ENCODE measurements at places on chromosomes 2 and 18.

- DNase-seq = no peak
Measured at GRCh38 chr2:138829326-138829919, 49.2 kb upstream of the NXPH2 start.

DNA sequence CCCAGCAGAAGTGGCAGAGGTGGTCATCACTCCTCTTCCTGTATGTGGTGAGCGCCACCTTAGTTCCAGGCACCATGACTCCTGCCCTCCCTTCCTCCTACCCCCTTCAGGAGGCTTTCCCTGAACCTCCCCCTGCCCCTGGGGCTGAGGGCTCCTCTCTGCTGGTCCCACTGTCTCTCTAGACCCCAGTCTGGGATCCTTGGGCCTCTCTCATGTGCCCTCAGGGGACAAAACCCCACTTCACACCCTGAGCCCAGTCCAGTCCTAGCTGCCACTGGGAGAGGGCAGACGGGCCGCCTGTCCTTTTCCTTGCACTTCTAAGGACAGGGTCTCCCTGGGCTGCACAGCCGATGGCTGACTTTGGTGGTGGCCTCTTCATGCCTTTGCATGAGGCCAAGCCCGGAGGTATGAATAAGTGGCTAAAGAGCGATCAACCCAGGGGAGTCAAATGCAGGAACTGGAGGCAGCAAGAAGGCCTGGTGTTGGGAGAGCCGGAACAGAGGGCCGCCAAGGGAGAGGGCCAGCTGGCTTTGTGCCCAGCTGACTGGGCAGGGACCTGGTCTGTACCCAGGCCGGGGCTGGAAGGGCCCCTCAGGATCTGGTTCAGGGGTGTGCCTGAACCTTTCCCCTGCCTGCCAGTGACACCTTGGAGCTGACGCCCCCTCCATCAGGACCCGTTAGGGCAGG is 29.5 kb downstream of the GLI2 start:
- DNase-seq = no peak

DNA sequence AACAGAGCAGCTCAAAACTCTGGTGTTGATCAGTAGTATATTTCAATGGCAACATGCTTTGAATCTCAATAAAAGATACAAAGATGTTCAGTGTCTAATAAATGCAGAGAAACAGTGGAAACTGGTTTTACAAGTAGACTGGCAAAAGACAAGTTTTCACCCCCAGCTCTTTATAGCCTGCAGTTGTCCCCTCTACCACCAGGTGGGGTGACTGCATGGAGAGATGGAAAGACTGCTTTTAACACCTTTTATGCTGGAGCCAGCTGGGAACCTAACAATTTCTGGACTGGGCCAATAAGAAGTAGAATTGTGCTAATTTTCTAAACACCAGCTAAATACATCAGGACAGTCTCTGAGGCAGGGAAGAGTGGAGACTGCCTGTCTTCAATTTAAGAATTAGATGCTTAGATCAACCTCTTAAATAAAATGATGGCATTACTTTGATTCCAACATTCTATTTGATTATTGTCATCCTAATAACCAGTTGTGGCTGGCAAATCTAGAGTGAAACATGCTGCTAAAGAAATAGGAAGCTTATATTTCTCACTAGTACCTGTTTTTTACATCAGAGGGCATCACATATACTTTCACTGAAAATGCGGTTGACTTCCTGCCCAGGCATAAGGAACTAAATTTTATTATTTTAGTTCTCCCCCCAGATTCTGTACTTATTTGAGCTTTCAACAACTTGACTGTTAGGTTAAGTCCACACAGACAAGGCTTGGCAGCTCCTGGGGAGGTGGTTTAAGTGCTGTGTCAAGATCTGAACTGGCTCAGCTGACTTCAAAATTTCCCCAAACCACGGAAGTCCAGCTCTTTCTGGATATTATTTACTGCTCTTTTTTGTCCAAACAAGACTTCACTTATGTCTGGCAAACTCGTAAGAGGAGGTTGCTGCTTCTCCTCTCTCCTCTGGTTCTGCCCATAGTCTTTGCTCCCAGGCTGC is 140.5 kb downstream of the TPGS2 start:
- no peak for DNase-seq

DNA sequence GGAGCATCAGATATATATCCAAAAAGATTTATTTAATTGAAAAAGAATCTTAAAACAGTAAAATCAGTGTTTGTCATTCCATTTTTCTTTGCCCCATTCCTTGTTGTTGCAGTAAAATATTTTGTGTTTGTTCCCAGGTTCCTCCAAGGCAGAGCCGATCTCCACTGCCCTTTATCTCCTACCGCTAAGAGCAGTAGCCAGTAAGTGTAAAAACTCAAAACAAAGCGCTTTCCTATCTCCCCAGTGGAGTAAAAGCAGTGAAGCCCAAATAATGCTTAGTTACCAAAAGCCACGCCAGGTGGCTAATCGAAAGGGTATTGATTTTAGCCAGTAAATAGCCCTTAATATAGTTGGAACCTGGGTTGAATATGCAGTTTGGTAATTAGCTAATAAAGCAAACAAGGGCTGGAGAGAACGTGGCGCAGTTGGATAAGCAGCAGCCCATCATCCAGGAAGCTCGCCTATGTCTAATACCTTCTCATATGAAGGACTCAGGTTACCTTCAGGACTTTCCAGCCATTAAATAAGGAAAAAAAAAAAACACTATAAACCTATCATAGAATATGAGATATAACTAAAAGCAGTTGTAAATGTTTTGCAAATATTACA is 12.4 kb upstream of the GPD2 start:
- DNase-seq = no peak

GRCh38 chr2:174697255-174697654 is 67.0 kb downstream of the CHRNA1 start:
- DNase-seq = peak; percentile 44

GRCh38 chr18:21187886-21188285 is 54.1 kb upstream of the GREB1L start:
- no peak for DNase-seq

DNA sequence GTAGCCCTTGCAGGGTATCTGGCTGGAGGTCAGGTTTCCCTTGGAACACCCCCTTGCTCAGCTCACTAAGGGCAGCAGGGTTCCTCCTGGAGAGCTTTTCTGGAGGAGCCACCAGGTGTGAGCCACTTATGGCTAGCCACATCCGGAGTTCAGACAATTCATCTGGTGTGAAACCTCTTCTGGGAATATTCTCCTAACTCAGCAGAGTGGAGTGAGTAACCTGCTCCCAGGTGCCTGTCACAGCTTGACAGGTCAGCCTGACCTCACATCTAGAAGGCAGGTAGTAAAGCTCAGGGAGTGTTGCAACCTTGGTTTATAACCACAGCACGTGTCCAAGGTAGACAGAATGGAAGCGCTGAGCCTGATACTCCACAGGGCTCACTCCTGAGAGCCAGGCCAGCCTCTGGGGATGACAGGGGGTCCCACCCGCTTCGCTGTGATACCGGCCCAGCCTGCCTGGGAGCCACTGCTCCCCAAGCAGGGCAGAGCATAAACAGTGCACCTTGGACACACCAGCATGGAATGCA is 62.6 kb upstream of the TGFA start:
- DNase-seq = no peak

GRCh38 chr2:5798084-5798483 is 105.9 kb downstream of the SOX11 start:
- DNase-seq = no peak

GRCh38 chr2:12778811-12779579 is 62.3 kb downstream of the TRIB2 start:
- DNase-seq = no peak

DNA sequence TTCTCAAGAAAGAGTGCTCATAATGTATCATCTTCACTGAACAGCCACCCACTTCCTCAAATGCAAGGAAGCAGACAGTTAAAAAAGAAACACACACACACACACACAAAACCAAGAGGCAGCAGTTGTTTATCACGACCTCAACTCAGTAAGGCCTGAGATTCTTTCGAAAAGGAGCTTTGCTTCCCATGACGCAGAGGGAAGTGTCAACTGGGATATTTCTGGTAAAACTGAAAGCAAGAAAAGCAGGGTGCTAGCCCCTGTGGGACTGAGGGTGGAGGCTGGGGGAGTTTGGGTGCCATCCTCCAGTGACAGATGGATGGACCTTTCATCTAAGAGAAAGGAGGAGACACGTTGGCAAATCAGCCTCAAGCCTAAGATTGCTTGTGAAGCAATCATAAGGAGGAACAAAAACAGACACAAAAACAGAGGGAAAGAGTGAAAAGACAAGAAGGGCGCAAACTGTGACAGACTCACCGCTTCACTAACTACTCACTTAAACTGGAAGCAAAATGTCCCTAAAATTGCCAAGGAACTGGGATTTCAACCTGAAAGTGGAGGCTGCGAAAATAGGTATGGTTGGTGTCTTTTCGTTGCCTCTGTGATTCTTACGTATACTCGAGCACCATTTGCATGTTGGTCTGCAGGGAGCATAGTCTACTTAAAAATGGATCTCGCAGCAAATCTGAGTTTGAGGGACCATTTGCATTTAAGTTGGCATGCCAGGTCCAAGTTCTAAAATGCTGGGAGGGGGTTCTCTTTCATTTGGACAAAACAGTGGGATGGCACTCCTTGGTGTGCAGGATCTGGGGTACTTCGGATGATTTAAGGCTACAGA is at the start of gene ARHGAP25:
ARHGAP25 (plus strand) TSS at position 124 of the 838 bp plus-strand sequence; CDS start at position 513, 389 bp downstream.
- no peak for DNase-seq

GRCh38 chr2:202982779-202983491 is 31.7 kb upstream of the NBEAL1 start:
- no peak for DNase-seq

DNA sequence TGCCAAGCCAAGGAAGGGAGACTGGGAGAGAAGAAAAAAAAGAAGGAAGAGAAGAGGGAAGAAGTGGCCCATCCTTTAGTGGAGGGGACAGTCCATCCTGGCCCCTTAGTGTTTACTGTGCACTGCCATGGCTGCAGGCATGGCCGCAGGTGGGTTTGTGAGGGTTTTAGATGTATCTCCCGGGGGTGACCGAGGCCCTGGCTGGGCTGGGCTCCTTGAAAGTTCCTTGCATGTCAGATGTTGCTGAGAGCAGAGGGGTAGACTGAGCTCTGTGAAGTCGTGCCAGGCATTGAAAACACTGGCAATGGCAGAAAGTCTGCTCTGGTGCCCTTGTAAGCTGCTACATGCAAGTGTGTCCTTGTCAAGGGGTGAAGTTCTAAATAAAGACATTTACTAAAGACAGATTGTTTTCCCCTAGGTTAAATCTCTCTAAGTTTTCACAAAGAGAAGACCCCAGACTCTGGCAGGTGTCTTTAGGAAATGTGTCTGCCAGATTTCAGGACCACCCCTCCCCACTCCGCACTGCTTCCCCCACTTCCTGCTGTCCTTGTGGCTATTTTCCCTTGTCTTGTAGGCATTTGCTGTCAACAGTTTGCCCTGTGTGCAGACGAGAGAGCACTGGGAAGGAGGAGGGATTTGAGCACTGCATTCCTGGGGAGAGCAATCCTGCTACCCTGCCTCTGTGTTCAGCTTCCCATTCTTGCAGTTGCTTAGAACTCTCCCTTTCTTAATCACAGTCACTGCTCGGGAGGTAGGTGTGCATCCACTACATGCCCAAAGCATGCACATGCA is 68.4 kb downstream of the ACOXL start:
- no peak for DNase-seq

- DNase-seq = no peak
Measured at GRCh38 chr2:228522276-228522675, 340.8 kb upstream of the SPHKAP start.

DNA sequence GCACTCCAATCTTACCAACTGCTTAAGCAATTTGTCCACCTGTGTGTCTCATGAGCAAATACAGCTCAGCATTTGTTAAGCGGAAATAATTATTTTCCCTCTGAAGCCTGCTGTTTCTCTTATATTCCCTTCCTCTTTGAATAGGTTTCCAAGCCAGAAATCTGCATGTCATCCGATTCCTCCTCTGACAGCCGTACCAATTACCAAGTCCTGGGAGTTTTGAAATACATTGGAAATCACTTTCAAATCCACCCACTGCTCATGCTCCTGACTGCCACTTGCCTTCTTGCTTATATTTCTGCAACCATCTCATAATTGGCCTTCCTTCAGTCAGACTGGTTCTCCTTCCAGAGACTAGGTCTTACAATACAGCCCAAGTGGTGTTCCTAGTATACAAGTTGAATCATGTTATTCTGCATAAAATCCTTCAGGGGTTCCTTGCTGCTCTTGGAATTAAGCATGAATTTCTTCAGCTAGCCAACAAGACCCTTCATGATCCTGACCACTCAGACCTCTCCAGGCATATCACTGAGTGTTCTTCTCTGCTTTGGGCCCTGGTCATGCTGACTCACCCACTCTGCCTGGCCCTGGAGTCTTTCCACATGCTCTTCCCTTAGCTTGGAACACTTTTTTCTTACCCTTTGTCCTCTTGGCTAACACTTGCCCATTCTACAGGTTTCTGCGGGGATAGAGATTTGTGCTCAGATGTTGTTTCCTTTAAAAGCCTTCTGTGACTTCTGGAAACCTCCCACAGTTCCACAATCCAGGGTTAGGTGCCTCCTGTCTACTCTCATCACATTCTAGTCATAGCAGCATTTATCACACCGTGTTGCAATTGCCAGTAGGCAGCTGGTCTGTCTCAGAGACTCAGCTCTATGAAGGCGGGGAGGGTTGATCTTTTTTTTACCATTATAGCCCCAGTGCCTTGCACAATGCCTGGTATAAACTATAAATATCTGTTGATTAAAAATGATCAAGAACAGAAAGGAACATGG is 157.6 kb downstream of the ARL6IP6 start:
- no peak for DNase-seq

DNA sequence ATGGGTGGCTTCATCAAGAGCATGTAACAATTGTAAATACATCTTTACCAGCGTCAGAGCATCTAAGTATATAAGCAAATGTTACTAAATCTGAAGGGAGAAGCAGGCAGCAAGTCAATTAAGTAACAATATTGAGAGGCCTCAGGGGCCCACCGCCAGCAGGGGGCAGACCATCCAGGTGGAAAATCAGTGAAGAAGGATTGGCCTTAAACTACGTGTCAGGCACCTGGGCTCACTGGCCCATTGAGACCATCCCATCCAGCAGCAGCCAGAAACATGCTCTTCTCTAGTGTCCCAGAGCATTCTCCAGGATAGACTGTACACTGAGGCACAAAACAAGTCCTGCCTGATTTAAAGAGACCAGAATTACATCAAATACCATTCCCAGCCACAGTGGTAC is 96.2 kb upstream of the SNTG2 start:
- no peak for DNase-seq

DNA sequence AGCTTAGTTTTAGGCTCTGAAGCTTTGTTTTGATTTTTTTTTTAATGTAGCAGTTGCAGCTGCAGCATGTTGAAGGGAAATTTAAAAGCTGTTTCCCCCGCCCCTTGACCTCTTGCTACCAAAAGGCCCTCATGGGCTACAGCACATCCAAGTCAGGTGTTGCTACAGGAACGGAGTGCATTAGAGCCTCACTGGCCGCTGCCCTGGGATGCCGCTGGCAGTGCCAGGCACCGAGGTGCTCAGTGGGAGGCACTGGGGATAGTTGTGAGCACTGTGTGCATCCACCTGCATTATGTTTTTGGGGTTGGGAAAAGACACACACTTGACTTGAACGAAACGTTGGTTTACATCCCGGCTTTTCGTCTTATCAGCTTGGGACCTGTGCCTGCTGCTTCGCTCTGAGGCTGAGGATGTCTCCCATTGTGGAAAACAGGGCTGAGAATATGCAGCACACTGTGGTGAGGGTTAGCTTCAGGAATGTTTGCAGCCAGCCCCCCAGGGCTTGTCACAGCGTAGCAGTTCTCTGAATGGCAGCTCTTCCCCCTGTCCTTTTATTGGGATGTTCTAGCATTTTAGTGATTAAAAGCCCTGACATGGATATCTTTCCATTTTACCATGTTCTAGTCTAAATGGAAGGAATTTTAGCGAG is 24.1 kb downstream of the DCDC2C start:
- DNase-seq = no peak

Data from substantia nigra (tissue), 51 donors.